Activated naive CD4-positive, alpha-beta T cell treated with anti-CD3 and anti-CD28 coated beads, Interleukin-2, amount 50 U/mL, for 16 hours (primary cell): ENCODE measurements at places on chromosomes 1 and 21.

DNA sequence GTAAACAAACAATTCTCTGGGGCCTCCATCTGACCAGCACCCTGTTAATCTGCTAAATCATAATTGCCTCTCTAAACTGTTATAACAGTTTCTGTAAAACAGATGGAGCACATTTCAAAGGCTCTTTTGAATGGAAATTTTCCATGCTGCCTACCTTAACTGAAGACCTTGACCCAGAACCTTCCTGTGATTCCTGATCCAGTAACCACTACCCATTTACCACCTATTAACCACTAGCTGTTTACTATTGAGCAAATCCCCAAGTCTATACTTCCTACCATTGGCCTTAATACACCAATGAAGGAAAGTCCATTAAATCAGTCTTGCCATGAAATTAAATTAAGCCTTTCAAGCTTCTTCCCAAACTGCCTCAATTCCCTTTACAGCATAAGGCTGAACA is 46.3 kb downstream of the RAB3GAP2 start:
- DNase-seq: no peak

DNA sequence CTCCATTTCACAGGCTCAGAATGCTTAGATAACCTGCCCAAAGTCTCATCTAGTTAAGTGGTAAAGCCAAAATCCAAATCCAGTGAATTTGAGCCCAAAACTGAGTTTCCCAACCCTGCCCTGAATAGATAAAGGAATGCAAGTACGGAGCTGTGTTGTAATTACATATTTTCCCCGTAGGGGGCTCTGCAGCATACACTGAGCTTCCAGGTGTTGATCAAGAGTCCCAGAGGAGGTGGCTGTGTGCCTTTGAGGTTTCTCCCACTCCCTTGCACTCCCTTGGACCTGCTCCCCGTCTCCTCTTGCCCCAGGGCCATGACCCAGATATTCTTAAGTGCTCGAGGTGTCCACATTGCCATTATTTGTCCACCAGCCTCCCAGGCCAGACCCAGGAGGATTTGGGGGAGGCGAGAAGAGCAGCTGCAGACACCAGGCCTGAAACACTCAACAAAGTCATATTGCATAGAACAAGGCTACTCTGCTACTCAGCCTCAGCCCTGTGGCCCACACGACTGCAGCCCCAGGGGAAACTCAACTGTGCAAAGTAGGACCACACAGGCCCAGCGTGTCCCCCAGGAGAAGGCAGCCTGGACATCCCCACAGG is 18.4 kb upstream of the LY9 start:
- DNase-seq: peak; percentile 46

DNA sequence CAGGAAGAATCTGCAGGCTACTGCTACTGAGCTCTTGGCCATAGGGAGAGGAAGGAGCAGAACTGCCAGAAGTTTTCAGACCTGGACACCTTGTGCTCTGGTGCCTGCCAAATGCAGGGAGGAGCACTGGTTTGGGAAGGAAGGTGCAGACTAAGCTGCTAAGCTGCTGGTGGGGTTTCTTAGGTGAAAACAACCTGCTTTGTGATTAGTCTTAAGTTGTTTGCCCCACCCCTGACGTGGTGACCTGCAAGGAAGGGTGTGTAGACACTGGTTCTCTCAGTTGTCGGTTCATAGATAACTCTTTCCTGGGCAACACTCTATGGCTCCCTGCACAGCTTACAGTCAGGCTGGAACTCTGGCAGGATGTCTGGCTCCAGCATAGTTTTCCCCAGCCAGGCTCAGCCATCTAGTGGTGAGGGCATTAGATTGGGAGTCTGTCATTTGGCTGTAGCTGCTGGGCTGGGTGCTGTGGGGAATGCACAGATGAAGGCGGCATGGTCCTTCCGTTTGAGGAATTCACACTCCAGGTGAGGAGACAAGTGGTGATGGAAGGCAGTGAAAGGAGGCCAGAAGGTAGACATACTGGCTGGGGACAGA is 10.3 kb upstream of the S100A10 start:
- no peak for DNase-seq

DNA sequence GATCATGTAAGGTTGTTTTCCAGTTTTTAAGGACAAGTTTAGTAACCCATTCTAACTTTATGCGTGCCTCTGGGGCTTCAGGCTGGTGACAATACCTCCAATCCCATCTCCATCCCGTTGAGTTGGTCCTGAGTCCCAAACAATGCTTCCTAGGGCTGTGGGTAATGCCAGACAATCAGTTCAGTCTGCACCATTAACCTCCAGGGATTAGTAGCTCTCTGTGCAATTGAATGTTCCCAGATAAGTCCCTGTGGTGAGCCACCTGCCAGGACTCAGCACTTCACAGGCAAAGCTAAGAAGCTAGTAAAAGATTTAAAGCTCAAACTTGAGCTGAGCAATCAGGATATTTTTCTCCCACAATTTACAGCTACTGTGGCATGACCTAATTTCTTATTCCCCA is 462.2 kb upstream of the PTBP2 start:
- DNase-seq: no peak

- DNase-seq: no peak
These were observed 1.4 kb downstream of the MACF1 start for GRCh38 chr1:39205781-39206464.

- no peak for DNase-seq
These were observed 1.5 kb downstream of the HCN3 start for GRCh38 chr1:155278689-155279160.

- DNase-seq: no peak
These were observed 240.3 kb downstream of the VAV3 start for GRCh38 chr1:107724648-107725047.

DNA sequence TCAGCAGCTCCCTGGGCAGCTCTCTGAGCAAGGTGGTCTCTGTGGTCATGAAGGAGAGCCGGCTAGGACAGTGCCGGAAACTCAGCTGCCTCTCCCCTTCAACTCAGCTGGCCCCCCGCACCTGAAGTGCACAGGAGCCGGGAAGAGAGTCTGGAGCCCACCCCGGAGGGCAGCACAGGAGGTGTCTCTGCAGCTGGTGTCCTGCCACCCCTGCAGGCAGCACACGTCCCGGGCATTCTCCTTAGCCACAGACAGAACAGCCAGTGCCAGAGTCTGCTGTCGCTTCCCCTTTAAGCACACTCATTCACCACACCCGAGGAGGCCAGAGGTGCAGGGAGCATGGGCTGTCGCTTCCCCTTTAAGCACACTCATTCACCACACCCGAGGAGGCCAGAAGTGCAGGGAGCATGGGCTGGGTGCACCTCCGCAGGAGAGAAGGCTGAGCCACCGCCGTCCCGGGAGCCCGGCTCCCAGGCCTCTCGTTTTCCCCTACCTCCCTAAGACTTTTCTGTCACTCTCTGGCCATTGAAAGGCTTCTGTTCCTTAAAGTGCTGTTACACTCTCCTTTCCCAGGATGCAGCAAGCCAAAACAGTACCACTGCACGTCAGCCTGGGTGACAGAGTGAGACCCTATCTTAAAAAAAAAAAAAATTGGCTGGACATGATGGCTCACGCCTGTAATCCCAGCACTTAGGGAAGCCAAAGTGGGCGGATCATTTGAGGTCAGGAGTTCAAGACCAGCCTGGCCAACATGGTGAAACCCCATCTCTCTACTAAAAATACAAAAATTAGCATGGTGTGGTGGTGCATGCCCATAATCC is 16.9 kb upstream of the SAMD11 start:
- DNase-seq: peak; percentile 11

- DNase-seq: no peak
These were observed 109.8 kb downstream of the GLIS1 start for GRCh38 chr1:53629101-53629691.

GRCh38 chr1:168234846-168235547 is 9.2 kb downstream of the SFT2D2 start:
- peak; percentile 18 for DNase-seq

DNA sequence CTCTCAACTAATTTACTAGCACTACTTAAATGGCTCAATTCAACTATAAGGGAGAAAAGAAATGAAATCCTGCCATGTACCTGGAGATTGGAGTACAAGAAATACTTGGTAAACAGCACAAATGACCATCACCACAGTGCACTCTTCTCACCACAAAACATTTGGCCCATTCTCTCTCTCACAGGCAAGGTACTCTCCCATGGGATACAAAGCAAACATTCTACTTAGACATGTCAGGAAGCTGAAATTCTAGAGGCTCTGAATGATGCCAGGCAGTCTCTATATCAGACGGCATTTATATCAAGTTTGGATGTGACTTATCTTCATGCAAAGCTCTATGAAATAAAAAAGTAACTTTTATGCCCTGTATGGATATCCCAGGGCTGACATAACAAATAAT is 72.5 kb downstream of the DPT start:
- DNase-seq: no peak

DNA sequence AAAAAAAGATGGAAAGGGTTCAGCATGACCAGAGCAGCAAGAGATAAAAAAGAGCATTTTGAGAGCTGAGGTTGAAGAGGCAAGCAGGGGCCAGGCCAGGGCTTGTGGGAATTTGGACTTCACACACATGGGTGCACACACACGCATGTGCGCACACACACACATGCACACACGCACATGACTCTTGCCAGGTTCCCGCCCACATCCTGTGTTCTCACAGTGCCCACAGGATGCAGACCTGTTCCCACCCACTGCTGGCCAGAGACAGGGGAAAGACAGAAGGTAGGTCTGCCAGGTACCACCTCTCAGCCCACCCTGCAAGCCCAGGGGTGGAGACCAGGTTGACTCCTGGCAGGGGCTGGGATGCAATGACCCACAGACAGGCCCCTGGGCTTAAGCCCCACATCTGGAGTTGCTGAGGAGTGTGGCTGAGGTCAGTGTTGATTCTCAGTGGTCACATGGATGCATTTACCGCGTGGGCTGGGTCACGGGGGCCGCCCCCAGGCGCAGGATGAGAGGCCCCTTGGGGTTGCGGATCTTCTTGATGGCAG is 4.4 kb downstream of the COL16A1 start:
- no peak for DNase-seq

GRCh38 chr1:48693180-48693579 is 83.5 kb downstream of the BEND5 start:
- no peak for DNase-seq

- DNase-seq: no peak
These were observed 117.8 kb downstream of the SETD4 start for GRCh38 chr21:35942211-35943144.

DNA sequence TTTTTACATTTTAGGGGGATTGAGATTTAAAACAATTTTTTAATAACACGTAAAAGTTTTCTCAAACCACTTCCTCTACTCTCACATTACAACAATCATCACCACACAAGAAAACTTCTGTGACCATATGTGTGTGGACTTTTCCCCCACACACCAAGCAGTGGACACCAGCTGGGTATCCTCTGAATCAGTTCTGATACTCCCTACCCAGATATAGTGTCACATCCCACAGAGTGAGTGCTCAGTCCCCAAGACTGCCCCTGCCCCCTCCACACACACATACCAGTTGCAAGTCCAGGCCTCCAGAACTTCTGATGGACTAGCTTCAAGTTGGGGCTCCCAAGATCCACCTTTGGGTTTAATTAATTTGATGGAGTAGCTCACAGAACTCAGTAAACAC is 53.3 kb upstream of the QSOX1 start:
- DNase-seq: no peak

DNA sequence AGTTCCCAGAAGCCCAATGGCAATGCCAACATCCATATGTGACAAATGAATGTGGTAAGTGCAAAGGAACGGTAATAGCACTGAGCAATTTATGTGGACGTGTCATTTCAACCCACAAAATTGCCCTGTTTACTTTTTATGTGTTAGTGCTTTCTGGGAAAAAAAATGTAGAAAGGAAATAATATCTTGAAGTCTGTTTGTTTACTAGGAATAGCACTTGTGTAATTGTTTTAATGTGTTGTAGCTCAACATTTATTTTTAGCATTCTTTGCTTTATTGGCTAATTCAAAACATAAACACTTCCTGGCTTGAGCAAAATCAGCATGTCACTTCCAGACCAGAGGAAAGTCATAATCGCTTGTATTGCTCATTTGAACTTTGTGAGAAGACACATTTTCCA is 224.8 kb upstream of the KCNK2 start:
- no peak for DNase-seq

DNA sequence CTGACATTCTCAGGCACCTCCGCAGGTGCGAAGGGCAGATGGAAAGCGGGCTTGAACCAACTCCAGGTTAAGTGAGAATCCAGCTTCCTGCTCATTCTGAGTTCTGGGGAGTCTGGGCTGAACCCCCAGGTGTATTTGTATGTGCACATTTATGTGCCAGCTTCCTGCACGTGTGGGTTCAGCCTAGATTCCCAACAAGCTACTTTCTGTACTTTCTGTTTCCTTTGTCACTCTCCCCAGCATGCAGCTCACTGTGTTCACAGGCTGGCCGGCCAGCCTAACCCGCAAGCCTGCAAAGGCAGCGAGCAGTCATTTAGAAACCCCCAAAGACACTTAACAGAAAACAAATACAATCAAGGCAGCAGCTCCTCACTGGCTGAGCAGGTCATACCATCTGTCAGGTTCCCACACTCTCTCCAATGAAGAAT is 1.3 kb upstream of the IL19 start:
- DNase-seq: peak; percentile 53

- DNase-seq: no peak
These were observed 543 bp upstream of the MARK1 start for GRCh38 chr1:220527279-220527907.

- no peak for DNase-seq
These were observed 16.5 kb upstream of the VCAM1 start for GRCh38 chr1:100703052-100703451.

DNA sequence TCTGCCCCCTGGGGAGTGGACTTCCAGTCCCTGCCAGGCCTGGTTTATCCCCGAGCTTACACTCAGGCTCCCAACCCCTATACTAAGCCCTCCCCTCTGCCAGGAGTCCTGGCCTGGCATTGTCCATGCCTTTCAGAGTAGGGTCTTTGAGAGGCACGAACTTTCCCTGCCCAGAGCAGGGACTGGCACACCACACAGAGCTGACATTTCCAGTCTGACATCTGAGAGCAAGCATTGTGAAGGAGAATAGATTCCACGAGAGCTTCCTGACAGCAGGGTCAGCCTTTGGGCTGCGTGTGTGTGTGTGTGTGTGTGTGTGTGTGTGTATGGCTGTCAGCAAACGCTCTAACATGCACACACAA is 59.5 kb upstream of the LAPTM5 start:
- DNase-seq: no peak

- DNase-seq: no peak
These were observed 472.6 kb upstream of the DEPDC1 start for GRCh38 chr1:68969441-68969840.

GRCh38 chr1:41503538-41504113 is 19.1 kb upstream of the EDN2 start:
- no peak for DNase-seq
